ENCODE measurements at places on chromosomes 2 and 18.

DNA sequence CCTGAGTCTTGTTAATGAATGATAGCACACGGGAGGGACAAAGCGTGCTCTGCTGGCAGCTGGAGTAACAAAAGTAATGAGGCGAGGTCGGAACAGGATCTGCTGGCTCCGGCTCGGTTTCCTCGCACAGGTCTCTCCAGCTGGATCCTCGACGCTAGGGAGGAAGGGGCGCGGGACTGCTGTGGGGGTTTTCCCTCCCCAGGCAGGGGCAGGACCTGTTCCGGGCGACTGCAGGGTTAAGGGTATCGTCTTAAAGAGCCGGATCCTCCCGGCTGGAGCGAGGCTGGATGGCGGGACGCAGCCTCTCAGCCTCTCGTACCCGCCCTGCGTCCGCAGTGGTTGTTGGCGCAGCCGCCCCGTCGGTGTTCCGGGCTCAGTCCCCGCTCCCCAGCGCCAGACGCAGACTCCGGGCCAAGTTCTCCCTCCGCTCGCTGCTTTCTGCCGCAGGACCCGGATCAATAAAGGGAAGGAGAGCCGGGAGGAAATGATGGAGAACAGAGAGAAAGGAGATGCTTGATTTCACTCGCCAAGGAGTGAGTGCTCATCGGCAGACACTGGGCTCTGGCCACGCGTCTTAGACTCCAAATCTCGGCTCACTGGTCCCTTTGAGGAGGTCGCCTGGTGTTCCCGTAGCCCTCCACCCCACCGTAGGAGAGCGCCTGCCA is 1.1 kb upstream of the LIPG start:
- DNase-seq, result no peak

- DNase-seq, result no peak
Observed at GRCh38 chr2:99615247-99615771, 125.5 kb upstream of the REV1 start.

DNA sequence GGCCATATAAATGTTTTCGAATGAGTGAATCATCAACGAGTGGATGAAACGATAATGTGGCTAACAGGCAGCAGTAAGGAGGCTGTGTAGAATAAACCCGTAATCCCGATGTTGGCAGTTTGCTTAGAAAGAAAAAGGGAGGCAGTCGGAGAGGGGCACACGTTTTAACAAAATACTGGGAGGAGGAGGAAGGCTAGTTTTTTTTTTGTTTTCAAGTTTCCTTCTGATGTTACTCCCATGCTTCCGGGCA is 476 bp upstream of the MSH2 start:
- DNase-seq, result no peak

- DNase-seq, result no peak
Observed at GRCh38 chr2:127563458-127564428, 28.3 kb downstream of the MYO7B start.

GRCh38 chr18:13589316-13589715 is 137.0 kb downstream of the FAM210A start:
- no peak for DNase-seq

GRCh38 chr2:216792222-216793021 is 67.4 kb downstream of the TNP1 start:
- DNase-seq, result no peak

DNA sequence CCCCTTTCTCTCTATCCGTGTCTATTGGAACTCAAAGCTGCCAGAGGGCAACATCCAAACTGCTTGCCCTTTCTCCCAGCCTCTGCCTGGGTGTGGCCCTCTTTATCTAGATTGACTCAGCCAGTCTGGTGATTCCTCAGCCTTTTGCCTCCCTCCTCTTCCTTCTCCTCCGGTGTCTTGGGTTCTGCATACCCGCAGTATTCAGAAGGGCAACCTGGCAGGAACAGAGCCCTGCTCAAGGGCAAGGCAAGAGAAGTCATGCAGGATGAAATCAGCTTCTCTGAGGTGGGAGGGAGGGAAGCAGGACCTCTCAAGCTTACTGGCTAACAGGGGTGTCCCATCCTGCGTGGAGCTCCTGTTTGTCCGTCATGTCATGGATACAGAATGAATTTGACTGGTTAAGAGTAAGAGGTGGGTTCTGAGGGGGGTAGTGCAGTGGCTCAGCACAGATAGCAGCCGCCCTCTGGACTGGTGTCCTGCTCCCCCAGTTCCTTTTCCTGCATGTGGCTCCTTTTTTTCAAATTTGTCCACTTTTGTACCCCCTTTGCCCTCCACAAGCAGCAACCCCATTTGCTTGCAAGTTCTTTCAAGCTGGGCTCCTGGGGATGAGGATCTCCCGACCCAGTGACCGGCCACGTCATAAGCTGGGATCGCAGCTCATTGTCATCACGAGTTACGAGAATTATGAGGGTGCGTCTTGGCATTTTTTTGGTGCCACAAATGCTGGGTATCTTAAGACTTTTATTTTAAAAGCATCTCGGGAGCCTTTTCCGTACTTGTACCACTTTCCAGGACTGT is 154.1 kb downstream of the FHOD3 start:
- DNase-seq, result no peak

- DNase-seq, result no peak
Observed at GRCh38 chr2:136164280-136164776, 46.4 kb upstream of the CXCR4 start.

DNA sequence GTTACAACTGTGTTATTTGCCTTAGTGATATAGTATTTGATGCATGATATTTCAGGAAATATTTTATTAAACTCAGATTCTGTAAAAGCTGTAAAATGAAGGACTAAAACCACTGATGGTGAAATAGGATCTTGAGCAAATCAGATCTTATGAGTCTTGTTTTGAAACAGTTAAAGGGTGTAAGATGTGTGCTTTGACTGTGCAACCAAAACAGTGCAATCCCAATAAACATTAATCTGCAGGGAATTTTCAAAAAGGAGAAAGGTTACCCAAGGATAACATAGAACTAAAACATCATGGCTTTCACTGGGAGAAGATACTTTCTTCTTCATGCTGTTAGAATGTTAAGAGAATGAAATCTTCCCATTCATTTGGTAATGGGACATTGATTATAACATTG is 378.7 kb downstream of the PARD3B start:
- no peak for DNase-seq

GRCh38 chr2:181780047-181780651 is 99.8 kb upstream of the NEUROD1 start:
- DNase-seq, result no peak

DNA sequence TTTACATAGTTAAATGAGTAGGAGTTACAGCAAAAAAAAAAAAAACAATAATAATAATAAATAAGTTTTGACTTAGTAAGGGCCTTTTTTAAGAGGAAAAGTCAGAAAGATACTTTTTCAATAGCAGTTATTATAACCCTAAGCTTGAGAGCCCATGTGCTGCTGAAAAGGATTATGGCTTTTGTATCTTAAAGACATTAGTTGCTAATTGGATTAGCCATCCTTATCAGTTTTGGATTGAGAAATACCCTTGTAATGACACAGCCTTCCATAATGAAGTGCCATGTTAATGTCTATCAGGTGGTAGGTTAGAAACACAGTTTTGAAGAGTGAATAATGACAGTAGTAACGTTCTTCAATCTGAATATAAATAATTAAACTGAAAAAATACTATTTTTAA is 554.0 kb downstream of the RIT2 start:
- no peak for DNase-seq

GRCh38 chr2:112728029-112728362 is 7.2 kb downstream of the NT5DC4 start:
- no peak for DNase-seq

DNA sequence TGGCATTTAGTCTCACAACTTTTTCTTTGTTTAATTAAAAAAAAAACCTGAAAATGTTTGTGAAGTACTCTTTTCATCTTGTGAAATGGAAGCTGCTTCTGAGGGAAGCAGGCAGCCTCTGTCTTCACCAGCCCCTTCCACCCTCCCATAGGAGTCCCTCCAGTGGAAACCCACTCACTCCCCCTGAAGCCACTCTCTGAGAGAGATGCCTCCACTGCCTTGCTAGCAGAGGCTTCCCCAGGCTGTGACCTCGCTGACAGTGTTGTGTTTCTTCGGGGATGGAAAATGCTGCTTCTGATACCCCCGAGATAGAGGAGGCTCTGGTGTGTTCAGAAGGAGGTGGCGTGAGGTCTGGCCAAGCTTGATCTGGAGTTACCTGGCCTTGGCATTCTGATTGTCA is 59.9 kb downstream of the SH3RF3 start:
- DNase-seq, result no peak

Measured in activated gamma-delta T cell treated with Interleukin-2 at 50 U/mL for 16 hours (primary cell).